ENCODE measurements at places on chromosomes 12 and 14.

GRCh38 chr14:23564181-23564812 is 3.3 kb downstream of the AP1G2 start:
- no peak for DNase-seq

DNA sequence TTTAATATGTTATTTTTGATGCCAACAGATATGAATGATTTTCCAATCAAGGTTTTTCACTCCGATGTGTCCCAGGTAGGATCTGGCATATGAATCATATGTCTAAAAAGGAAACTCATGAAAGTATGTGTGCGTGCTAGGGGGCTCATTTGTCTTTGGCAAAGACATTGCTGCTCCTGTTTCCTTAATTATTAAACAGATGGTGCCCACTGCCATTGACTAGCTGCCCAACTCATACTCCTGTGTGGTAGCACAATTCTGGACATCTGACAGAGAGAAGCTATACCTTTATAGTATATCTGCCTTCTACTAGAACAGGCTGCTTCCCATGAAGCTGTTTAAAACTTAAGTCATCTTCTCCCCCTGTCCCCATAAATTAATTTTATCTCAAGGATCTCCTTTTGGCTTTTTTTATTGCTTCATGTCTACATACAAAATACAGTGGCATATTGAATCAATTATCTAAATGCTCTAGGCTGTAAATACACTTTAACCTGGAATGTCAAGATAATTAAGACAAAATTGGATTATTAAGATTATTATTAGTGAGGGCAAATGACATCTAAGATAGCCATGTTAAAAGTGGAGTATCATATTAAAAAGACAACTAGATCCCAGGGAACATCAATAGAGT is 1.4 kb upstream of the PDE3A start:
- DNase-seq = no peak

DNA sequence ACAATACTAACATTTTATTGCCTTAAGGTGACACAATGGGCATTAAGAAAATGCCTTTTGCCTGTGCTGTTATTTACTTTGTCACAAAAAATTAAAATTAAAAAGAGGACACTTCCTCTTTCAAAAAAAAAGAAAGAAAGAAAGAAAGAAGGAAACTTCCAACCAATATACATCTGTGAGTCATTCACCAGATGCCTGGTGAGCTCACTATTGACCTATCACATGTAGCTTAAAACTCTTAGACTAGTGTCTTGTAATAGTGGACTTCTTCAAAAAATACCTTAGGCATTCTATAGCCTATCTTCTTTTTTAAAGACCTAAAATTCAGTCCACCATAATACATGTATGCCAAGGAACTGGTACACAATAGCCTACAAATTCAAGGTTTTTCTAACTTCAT is 4.9 kb upstream of the SOX5 start:
- no peak for DNase-seq

- no peak for DNase-seq
These were observed 149.0 kb downstream of the NAV3 start for GRCh38 chr12:77979597-77980250.

- no peak for DNase-seq
These were observed 10.1 kb downstream of the ZFYVE26 start for GRCh38 chr14:67806246-67806645.

DNA sequence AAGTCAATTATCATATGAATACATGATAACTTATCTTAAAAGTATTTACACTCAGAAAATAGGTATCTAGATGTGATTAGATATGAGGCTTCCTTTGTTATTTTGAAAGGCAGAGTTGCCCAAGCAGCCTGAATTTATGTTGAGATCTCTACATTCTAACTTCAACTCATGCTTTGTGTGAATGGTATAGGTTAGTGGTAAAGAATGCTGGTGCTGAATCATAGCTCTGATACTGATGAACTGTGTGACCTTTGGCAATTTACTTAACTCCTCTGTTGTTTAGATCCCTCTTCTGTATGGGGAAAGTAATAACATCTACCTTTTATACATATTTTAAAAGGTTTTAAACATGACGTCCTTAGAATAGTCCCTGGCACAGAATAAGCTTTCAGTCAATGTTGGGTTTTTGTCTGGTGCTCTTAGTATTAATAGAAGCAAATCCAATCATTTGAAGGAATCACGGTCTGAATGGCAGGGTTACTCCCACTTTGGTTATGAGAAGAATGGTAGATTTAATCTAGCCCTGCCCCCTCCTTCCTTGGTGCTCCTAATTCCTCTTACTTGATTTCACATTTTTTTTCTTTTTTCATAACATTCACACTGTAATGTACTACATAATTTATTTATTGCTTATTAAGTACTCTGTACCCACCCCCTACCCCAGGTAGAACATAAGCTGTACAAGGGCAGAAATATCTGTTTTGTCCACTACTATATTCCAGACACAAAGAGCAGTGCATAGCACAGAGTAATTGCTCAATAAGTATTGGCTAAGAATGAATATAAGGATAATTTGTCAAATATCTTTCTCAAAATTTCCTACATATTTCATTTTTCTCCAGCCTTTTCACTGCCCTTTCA is 203.3 kb upstream of the KRR1 start:
- DNase-seq = no peak
